Natural killer cell (primary cell): ENCODE measurements at places on chromosomes 2 and 18.

DNA sequence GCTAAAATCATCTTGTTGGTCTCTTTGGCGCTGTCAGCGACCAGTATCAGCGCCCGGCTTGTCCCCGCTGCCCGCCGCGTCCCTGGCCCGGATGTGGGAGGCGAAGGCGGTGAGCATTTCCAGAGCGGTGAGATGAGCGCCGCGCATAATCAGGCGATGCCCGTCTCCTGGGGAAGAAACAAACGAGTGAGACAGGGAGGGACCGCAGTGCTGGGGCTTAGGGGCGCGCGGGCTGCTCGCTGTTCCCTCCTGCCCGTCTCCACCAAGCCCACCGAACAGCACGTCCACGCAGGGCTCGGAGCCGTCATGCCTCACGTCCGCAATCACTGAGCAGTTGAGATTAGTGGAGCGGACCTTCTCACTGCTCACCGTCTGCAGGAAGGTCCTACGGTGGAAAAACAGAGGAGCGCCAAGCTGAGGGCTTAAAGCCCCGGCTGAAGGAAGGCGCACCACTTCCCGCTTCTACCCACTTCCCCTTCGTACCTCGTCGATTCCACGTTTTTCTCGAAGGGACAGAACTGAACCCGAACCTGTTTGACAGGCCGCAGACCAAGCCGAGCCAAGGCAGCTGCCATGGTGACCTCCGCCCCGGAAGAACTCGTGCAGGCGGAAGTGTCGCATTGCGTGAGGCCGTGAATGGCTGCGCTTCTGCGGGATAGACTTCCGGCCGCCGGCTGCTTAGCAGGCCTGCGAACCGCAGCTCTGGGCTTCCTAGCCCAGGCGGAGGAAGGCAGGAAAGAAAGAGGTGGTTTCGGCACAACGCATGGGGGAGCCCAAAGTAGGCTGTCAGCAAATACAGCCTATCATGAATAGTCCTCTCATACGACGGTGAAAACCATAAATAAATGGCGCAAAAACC, at the start of gene MRPL53:
TSS of gene MRPL53 (minus strand) at position 595 of the 859 bp plus-strand sequence. CDS start at position 575, 20 bp downstream.
- peak; percentile 99 for DNase-seq

- DNase-seq = no peak
These were observed 101.5 kb upstream of the SETBP1 start for GRCh38 chr18:44579028-44579702.

DNA sequence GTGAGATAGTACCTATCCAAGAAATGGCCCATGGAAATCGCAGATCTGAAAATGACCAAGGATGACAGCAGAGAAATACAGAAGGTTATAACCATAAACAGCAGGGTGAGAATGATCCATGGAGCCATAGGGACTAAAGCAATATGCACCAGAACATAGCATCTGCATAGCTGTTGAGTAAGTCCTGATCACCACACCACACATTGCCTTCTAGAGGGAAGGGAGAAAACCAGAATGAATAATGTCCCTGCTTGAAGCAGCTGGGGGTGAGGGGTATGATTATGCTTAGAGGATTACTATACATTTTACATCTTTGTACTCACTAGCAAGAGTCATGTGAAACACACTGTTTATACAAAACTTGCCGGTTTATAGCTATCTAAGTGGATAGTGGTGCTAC, 350.4 kb downstream of the MBD2 start:
- no peak for DNase-seq

GRCh38 chr2:65722028-65722778, 289.8 kb upstream of the SPRED2 start:
- DNase-seq = no peak

- DNase-seq = no peak
These were observed 650 bp upstream of the AFG3L2 start for GRCh38 chr18:12377556-12378197.

DNA sequence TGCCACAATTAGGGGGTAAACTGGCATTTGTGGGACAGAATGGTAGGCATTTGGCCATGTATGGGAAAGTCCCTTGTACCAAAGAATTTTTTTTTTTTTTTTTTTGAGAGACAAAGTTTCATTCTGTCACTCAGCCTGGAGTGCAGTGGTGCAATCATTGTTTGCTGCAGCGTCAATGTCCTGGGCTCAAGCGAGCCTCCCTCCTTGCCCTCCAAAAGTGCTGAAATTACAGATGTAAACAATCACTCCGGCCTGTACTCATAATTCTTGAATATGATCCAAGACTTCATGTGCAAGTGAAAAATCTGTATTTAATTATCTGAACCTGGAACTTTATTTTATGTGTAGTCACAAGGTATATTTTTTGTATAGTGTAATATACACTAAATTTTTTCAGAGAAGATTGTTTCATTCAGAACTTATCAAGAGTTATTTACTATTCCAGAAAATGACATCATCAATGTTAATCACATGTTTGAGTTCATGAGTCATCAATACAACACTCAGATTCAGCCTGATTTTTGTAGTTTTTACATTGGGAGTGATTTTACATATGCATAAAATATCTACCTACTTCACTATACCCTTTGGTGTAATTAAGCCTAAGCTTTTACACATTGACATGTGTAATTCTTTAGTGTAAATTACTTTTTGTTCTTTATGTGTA, 138.7 kb upstream of the L3MBTL4 start:
- DNase-seq = no peak

GRCh38 chr2:152012697-152013096, 86.1 kb downstream of the CACNB4 start:
- no peak for DNase-seq

DNA sequence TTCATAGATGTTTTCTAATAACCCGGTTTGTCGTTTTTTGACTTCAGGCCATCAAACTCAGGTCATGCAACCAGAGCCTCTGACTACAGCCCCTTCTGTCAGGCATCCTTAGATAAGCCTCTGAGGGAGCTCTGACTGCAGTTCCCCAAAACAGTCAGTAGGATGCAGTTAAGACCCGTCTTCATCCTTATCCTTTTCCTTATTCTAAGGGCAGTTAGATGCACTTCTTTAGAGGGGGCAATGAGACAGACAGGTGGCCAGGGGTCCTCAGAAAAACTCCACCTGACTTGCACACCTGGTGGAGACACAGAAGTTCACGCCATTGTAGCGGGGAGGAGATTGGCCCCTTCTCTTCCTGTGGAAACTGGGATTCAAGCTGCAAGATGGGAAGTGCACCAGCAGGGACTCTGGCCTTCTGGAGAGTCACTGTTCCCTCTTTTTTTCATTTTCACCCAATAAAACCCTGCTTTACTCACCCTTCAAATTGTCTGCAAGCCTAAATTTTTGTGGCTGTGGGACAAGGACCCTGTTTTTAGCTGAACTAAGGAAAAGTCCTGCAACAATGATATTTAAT, 104.8 kb upstream of the TFPI start:
- no peak for DNase-seq

GRCh38 chr18:58405107-58405898, 223.6 kb downstream of the ALPK2 start:
- DNase-seq = no peak

DNA sequence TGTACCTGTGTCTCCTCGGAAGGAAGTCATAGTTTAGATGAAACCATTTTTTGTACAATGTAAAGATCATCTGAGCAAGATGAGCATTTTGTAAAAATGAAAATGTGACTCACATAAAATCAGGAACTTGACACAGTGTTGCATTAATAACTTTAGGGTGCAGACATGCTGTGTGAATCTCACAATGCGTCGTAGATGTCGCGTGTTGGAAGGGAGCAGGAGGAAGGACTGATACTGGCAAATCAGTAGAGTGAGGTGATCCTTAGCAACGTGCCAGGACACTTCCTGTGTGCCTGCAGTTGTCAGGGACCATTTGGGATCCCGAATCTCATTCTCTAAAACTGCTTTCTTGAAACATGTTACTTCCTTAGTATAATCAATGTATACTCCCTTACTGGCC, 103.1 kb downstream of the SH3BP4 start:
- no peak for DNase-seq

DNA sequence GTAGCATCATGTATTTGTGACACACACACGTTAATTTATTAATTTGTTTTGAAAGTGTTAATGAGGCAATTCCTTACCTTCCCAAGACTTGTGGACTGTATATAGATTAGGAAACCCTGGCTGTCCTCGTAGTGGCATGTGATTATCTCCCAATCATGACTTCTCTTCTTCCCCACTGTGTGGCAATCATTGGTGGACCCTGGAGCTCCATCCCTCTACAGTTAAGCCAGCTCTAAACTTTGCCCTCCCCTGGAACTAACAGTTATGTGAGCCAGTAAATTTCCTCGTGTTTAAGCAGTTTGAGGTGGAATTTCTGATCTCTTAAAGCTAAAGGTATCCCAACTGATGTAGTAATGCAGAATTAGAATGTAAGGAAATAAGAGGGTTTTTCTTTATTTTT, 22.0 kb downstream of the GALNT1 start:
- DNase-seq = no peak
